CD8-positive, alpha-beta memory T cell (primary cell): ENCODE measurements at places on chromosomes 1 and 21.
A peak's percentile ranks its signal among the peaks of the same experiment; 100 is the strongest.

GRCh38 chr21:42358937-42359336 lies 7.4 kb downstream of the TFF1 start:
- no peak for DNase-seq

GRCh38 chr1:65104854-65105534 lies 43.0 kb upstream of the AK4 start:
- DNase-seq, result no peak

DNA sequence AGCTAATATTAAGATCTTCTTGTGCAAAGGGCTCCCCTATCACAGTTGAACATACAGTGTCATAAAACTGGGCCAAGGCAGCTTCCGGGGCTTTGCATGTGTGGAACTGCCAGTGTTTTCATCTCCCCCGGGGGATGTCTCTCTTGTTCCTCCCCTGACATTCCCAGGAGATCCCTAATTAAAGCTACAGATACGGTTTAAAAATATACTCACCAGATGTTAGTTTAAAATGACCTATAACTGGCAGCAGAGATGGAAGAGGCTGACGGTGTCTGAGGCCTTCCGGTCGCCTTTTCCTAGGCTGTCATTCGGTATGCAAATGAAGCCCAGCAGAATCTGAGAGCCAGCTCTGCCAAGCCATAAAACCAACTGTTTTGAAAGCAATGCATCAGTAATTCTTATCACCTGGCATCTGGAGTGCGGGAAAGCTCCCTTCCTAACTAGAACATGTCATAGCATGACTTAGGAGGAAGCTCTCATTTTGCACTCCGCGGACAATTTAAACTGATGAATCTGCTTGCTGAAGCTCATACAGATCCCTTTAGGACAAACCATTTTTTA lies 436.5 kb upstream of the VAMP3 start:
- DNase-seq, result no peak

DNA sequence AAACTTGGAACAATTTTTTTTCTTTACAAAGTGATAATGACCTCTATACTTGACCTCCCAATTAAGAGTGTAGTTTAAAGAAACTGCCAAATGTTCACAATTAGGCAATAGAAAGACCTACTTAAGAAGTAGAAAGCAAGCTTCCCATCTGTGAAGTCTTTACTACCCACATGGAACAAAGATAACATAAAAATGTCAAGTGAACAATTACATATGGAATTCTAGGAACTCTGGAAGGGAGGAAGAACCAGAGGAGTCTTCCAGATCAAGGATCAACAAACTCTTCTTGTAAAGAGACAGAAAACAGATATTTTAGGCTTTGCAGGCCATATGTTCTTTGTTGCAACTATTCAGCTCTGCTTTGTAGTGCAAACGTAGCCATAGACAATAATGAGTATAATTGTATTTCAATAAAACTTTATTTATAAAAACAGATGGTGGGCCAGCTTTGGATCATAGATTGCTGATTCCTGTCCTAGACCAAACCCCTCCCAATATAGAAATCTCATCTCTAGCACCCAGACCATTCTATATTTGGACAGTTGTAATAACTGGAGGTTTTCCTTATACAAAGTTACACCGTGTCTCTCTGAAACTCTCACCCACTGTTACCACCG lies 68.4 kb upstream of the MAGI3 start:
- DNase-seq, result no peak

DNA sequence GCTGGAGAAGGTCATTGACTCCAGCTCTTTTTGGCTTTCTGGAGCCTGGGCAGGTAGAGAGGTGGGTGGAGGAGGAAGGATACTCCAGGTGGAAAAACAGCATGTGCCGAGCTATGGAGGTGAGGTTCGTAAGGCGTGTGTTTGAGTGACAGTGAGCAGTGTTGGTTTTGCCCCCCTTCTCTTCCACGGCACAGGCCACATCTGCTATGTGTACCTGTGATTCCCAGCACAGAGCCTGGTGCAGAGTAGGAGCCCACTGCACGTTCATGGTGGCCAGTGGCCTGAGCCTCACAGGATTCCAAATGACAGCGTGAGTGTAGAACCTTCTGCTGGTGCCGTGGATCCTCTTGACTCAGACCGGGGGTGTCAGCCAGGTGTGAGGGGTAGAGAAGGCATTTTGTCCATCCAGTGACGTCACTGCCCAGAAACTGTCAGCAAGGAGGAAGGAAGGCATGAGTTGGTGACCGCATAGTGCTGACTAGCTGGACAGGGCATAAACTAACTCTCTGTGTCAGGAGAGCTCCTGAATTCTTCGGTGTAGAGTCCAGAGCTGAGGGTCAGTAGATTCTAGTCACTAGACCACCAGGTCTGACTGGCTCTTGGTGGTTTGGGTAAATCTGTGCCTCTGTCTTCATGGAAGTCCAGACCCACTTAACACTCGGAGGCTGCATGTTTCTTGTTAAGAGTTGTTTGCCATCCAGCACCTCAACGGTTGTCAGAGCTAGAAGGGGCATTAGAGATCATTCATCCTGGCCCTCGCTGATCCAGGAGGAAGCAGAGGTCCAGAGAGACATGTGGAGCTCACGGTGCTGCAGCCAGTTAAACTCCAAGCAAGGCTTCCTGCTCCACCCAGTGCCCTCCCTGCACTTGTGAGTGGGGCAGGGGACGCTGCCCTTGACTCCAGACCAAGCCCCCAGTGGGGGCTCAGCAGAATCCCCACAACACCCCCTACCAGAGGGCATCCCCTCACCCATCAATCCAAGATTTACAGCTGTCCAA lies 3.8 kb downstream of the QSOX1 start:
- DNase-seq, result no peak

DNA sequence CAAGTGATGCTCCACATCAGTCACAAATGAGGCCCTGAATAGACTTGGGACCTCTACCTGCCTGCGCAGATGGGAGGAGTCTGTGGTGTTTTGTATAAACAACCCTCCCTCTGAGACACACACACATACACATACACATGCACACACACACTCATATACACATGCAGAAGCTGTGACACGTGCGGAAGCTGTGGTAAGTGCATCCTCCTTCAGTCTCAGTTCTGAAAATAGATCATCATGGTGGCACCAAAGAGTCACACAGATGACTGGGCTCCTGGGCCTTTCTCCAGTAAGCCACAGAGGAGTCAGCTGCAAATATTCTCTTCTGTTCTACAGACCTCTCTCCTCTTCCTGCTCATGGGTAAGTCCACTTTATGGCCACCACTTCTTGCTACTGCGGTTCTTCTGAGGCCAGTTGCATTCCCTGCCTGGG lies at the start of gene LY9:
Gene LY9 (plus strand): TSS at position 224 of the 433 bp plus-strand sequence. CDS start 14 bp downstream, at position 238.
- DNase-seq, result peak; percentile 65

DNA sequence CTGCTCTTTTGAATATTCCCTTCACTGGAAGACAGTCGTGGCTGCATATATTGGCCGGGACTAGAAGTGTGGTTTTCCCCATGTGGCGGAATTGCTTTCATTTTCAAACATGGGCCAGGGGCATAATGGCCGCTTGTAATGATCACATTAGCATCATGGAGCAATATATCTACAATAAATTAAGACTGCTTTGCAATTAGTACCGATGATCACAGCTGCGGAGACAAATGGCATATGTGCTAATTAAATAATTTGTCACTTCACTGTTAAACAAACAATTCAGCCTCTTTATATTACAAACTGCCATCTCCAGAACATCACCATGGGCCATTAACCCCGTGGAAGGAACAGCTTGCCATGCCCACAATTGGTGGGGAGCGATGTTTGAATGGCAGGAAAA lies 68.2 kb upstream of the OLIG2 start:
- DNase-seq, result no peak

DNA sequence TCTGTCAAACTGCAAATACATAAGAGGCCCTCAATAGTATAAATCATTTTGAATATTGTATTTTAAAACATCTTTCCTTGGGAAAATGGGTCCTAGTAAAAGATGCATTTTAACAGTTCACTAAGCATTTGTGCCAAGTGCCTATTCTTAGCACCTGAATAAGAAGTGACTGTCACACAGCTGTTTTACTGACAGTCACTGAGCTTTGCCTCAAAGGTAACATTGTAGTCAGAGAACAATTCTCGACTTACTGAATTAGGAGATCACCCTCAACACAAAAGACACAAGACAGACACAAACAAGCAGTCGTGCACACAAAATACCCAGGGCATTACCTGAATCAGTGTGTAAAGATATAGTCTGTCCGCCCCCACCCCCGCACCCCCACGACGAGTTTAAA lies 408 bp downstream of the ESRRG start:
- no peak for DNase-seq

DNA sequence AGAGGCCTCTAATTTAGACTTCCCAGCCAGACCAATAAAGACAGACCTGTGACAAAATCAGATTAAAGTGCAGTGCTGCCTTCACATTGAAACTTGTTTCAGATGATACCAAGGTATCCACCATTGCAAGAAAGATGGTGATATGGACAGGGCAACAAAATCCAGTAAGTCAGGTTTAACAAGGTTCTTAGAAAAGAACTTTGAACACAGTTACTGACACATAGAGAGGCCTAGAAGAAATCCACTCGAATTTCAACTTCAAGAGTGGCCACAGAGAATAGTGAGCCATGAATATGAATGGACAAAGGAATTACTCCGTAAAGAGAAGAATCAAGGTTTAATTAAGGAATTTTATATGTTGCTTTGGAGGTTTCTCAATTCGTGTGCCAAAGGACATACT lies 230.4 kb downstream of the KCNT2 start:
- no peak for DNase-seq

- no peak for DNase-seq
Measured at GRCh38 chr1:31633117-31633516, 11.6 kb downstream of the PEF1 start.

- no peak for DNase-seq
Measured at GRCh38 chr1:55197099-55197498, 18.1 kb downstream of the USP24 start.

DNA sequence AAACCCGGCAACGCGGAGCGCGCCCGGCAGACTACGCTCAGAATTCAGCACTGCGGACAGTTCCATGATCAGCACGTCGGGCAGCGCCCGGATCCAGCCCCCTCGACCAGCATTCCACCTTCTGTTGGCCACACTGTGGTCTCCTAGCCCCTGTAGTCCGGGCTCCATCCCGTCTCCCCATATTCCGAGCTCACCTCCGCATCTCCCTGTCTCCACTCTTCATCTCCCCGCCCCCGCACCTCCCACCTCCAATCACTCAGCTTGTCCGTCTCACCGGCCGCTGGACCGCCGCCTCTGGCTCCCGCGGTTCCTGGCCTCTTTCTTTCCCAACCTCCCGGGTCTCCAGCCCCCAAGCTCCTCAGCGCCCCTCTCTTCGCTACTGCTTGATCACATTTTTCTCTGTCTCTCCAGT lies 500 bp downstream of the EPHA10 start:
- DNase-seq, result no peak

DNA sequence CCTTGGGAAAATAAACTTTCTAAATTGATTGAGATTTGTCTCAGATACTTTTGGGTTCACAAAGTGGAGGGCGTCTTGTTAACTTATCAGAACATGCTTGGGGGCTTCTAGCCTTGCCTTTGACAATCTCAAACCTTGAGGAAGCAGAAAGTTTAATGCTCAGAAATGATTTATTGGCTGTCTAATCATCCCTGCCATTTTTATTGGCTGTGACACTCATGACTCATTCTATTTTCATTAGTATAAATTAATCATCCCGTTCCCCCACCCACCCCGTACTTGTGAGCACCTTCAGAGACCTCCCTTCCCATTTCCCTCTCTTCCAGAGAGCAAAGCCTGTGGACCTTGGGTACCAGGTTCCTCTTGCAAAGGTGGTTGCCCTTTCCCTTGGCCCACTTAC lies 87.1 kb downstream of the FGGY start:
- no peak for DNase-seq
